ENCODE measurements at places on chromosomes 7 and 10. TPM values are rescaled to one million over a fixed set of nuclear protein-coding genes. Genes with fewer than 3 reads are reported as not detected.

The CRTAC1 gene
- polyA plus RNA-seq, result 9.6 TPM

The DPP6 gene
- 60.8 TPM for polyA plus RNA-seq

The CUX1 gene
- polyA plus RNA-seq, result 12.3 TPM

The CHN2 gene
- polyA plus RNA-seq, result 20.8 TPM

The CALHM1 gene
- not detected for polyA plus RNA-seq

The IL6 gene
- polyA plus RNA-seq, result not detected

The RELN gene
- 10.6 TPM for polyA plus RNA-seq

The VTI1A gene
- polyA plus RNA-seq, result 18.7 TPM

The ZPBP gene
- not detected for polyA plus RNA-seq

The CALML3 gene
- 0.17 TPM for polyA plus RNA-seq

All from Purkinje cell (primary cell).